ENCODE measurements at places on chromosomes 4 and X.
A peak's percentile ranks its signal among the peaks of the same experiment; 100 is the strongest.

DNA sequence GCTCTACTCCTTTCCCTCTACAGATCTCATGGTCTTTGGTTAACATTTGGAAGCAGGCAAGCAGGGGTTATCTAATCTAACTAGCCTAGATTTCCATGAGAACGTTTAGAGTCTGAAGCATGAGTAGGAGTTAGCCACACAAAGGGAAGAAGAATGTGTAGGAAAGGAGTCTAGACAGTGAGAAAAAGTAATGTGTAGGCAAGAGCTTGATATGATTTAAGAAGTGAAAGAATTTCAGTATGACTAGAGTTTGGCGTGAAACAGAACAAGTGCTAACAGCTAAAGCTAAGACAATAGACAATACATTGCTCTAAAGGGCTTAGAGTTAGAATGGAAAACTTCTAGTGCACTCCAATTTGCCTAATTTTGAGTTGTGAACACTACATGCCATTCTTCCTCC, 10.8 kb downstream of the CXCL8 start:
- DNase-seq: no peak

DNA sequence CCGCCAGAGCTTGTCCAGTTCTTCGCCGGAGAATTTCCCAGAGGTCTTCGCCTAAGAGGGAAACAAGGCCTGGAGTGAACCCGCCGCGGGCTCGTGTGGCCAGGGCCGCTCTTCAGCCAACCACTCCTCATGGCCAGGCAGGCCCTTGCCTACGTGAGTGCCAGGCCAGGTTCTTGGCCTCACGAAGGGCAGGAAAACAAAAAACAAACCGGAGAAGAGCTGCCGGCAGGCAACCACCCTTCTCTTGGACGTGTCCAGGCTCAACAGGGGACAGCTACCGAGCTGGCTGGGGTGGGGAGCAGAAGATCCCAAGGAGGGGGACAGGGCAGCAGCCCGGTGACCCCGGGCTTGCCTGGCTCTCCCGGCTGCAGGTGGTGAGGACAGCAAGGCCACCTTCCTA, 13.3 kb downstream of the LRPAP1 start:
- DNase-seq: no peak

GRCh38 chr4:39846120-39846519, 131.6 kb downstream of the PDS5A start:
- DNase-seq: no peak

- DNase-seq: peak; percentile 29
Observed at GRCh38 chrX:15242899-15243555, 26.9 kb downstream of the ASB9 start.

DNA sequence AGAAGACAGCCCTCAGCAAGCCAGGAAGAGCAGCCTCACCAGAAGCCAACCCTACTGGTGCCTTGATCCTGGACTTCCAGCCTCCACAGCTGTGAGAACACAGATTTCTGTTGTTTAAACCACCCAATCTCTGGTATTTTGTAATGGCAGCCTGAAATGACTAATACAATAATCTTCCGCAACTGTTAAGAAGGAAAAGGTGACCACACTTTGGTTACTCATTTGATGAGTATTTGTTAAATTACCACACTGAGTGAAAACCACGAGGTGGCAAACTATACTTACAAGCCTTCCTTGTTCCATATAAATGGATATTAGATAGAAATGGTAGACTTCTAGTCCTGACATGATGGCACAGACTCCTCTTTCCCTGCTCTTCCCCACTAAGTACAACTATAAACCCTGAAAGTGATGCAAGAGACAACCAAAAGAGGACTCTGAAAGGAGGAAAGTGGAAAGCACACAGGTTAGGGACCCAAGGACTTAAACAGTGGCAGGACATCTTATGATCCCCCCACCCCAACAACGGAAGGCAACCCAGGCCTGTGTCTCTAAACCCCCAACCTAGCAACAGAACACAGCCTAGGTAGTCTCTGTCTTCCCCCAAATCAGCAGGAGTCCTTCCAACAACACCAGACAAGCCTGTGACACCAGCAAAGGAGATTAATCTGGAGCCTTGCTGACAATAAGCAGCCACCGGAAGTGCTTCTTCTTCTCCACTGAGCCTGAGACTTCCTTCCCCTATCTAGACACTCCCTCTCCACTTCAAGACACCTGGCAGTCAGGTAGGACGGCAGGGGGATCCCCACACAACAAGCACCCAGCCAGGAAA, 12.3 kb downstream of the ZNF182 start:
- DNase-seq: peak; percentile 34

DNA sequence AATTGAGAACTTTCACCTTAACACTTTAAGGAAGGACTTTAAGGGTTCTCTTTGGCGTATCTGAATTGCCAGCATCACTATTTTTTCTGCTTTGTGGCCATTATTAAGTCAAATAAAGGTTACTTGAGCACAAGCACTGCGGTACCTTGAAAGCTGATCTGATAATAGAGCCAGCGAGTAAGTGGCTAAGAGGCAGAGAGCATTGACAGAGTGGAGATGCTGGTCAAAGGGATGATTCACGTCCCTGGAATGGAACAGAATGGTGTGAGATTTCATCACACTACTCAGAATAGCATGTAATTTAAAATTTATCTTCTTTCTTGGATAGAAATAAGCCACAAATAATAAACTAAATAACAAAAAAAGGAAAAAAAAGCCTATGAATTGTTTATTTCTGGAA, 57.1 kb upstream of the NPFFR2 start:
- no peak for DNase-seq

- DNase-seq: peak; percentile 5
Observed at GRCh38 chr4:80322716-80323115, 12.8 kb upstream of the CFAP299 start.

DNA sequence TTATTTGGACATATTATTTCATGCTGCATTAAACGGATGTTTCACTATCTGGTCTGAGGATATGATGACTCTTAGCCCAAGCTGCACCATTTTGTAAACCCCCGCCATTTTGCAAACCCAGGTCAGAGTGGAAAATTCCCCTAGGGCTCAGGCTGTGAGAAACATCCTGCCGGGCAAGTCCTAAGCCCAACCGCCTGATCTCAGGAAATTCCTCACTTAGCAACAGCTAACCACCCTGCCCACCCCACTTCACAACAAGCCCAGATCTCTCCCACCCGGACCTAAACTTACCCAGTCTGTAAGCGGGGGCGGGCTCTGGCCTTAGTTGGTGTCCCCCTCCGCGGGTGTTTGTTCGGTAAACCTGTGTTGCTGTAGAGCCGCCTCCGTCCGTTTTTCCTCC, 2747.1 kb downstream of the PCDH7 start:
- DNase-seq: no peak

GRCh38 chrX:140298960-140299825, 205.7 kb downstream of the SOX3 start:
- no peak for DNase-seq

DNA sequence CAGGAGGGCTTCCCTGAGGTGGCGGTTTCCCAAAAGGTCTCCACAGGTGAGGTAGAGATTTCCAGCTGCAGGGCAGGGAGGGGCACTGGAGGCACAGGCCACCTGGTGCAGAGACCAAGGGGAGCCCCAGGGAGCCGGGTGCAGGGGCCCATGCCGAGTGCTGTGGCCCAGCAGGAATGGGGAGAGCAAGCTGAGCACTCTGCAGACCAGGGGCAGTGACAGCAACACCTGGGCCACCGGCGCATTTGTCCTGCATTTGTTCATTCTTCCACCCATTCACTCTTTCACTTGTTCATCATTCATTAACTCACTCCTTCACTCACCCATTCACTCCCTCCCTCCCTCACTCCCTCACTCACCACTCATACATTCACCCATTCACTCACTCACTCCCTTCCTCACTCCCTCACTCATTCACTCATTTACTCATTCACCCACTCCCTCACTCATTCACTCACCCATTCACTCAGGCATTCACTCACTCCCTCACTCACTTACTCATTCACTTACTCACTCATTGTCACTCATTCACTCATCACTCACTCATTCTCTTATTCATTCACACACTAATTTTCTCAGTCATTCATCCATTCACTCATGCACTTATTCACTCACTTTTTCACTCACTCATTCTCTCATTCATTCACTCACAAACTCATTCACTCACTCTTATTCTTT, 16.3 kb downstream of the CPZ start:
- DNase-seq: no peak

- no peak for DNase-seq
Observed at GRCh38 chr4:85476381-85476780, 1.4 kb downstream of the ARHGAP24 start.

DNA sequence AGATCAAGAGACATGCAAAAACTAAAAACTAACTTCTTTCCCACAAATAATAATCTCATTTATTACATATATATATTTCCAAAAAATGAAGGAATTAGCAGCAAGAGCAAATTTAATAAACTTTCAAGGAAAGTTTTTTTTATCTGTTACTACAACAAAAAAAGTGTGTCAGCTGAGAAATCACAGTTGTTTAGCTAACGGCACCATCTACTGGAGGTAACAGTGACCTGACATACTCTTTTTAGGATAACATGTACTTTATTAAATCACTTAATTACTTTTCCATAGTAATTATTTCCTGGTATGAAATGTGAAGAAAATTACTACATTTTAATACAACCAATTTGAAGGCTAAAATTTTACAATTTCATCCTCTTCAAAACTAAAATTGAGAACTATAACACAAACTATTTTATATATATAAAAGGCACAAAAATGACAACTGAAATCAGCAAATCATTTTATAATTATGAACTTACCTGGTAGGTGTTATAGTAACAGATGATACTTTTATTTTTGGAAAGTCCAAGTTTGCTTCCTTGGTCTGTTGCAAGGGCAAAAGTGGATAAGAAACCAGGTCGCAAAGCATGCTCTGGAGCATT, 9.1 kb downstream of the LAMTOR3 start:
- DNase-seq: peak; percentile 45

- no peak for DNase-seq
Observed at GRCh38 chr4:159075531-159075932, 27.3 kb upstream of the RAPGEF2 start.

DNA sequence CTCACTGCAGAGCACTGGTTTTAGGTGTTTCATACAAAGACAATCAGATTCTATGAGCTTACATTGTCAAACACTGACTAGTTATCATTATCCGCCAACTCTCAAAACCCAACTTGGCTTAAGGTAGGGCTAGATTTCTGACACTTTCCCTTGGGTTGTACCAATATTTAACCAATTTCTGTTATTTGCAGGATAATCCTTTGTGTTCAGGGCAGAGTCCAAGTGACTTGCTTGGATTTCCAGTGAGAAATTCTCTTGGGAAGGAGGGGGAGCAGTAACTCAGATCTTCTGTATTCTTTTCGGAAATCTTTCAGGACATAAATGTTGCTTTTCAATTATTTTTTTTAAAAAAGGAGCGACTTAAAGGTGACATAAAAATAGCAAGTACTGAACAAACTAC, 23.1 kb downstream of the DGKK start:
- DNase-seq: no peak

DNA sequence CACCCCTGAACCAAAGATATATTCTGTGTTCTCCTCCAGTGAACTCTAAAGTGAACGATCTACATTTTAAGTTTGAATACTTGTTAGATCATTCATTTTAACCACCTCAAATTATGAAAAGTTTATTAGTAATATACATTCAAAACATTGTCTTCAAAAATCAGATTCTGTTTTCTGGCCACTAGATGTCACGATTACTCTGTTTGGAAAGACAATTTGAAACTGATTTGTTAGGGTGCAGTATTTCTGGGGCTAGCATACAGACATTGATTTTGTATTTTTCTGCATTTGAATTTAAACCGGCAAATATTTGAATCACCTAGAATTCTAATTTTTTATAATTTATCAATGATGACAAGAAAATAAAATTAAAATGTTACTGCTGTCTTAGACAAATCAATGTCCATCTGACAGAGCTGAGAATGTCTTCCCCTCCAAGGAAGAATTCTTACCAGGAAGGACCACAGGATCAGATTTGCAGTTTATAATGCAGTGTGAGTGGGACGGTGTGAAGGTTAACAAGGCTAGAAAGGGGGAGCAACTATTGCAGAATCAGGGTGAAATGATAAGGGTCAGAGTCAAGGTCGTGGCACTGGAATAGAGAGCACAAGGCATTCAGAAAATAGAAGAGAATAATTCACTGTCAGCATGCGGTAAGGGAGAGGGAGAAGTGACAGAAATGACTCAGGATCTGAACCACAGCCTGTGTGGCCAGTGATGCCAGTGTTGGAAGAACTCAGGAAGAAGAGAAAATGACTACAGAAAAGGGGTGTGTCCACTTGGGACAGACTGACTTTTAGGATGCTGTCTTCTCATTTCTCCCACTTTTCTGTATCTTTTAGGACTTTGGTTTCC, 91.6 kb downstream of the ANXA10 start:
- peak; percentile 37 for DNase-seq
